ENCODE measurements at places on chromosomes 4 and X.

DNA sequence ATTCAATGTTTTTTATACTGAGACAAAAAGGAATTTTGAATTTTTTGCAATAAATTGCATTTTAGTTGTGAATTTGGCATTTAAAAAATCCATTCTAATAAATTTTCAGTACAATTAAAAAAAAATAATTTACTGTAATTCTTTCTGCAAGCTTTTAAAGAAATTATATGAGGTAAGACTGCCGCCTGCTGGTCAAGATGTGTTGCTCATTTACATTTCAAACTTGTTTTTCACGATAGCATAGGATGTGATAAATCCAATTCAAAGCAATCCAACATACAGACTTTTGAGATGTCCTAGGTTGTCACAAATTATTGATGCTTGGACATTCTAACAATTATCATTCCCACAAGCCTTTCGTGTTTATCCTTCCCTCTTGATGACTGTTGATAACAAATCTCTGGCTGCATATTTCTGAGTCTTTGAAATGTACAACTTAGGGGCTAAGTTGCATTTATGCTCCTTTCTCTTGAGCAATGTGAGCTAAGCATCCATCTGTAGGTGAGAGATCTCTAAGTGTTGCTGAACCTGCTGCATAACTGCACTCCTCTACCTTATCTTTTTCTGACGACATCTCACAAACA lies 21.7 kb upstream of the MFAP3L start:
- peak; percentile 56 for DNase-seq

GRCh38 chr4:73661646-73662119 lies 41.4 kb upstream of the RASSF6 start:
- DNase-seq, result peak; percentile 90

DNA sequence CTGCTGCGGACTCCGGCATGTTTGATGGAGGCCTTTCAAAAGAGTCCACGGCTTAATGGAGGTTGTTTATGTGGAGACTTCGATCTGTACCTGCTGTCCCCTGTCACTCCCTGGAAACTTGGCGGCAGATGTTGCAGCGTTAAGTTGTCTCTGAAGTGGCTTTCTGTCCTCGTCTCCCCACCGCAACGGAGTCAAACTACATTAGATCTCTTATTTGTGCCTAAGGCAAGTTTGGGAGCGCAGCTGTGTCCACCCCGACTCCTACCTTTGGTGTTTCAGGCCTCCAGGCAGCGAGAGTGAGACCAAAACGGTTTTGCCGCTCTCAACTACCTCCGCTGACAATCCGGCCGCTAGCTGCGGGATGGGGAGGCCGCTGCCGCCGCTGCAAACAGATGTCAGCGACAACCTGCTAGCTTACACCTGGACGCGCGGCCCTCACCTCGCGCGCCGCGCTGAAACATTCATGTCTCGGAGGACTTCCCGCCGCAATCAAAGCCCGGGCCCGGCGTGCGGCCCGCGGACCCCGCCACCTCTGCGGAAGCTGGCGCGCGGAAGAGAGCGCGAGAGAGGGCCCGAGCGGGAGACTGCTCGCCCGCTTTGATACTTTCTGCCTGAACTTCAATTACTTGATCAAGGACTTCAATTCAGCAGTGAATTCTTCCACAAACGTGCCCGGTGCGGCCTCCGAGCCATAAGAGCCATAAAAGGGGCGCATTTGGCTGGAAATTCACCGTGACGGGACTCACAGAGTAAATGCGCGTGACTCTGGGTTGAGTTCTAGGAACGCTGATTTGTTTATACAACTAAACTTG lies 108.4 kb downstream of the ANTXR2 start:
- peak; percentile 22 for DNase-seq

GRCh38 chr4:172485007-172485406 lies 671.8 kb downstream of the GALNTL6 start:
- no peak for DNase-seq

DNA sequence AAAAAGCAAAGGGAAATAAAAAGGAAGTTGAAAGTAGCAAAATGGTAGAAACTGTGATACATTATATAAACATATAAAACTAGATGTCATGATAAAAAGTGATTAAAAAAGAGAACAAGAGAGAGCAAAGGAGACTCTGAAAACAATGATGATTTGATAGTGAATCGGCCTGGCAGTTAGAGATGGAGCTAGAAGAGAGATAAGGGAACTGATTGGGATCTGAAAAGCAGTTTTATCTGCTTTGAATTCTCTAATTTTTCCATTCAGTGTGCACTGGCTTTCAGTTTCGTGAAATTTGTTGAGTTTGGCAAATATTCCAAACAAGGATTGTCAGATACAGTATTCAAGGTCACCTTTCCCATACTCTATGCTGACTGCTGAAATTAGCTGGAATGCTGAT lies 21.9 kb upstream of the CCSER1 start:
- no peak for DNase-seq

DNA sequence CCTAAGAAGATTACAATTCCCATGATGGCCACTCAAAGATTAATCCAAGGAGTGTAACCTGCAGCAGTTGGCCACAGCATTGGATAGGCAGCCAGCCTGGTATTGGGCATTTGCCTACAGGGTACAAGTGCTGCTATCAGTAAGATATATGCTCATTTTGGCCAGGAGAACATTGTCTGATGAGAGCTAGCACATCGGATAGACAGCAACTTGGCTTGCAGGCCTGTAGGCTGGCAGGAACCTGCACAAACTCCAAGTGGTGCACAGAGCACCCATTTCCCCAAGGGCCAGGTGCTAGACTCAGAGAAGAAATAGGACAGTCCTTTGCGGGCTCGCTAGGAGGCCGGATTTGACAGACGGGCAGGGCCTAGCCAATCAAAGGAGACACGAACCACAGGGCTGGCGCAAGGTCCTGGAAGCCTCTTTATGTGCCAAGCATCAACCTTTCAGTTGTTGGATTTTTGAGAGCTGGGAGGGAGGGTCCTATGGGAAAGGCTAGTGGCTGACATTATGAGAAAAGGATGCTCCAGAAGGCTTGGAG lies 11.7 kb upstream of the AP1AR start:
- DNase-seq, result no peak

- DNase-seq, result no peak
Observed at GRCh38 chrX:132837126-132837525, 121.3 kb downstream of the HS6ST2 start.

DNA sequence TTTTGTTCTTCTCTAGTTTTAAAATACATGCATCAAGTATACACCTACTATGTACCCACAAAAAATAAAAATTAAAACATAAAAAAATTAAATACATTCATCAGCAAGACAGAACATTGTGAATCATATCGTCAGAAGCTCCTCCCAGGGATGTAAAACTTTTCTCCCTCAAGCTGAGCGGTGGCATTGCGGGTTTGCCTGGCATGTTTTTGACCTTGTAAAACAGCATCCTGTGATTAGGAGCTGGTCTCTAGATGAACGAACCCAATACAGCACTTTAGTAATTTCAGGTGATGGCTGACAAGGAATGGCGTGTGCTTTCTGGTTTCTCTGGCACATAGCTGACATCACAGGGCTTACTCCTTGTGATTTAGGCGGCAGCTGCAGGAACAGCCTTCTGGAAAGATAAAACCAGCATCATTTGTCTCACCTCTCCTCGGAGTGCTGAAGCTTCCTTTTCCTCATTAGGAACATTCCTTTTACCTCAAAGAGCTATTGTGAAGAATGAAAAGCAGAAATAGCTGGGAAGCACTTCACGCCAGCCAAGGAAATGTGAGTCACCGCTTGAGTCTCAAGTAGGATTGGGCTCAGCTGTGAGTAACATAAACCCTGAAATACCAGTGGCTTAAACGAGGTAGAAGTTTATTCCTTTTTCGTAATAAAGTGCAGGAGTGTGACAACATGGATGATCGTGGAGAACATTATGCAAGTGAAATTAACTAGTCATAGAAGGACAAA lies 44.3 kb downstream of the NYX start:
- peak; percentile 90 for DNase-seq

GRCh38 chrX:104854188-104854587 lies 288.2 kb downstream of the IL1RAPL2 start:
- DNase-seq, result no peak

DNA sequence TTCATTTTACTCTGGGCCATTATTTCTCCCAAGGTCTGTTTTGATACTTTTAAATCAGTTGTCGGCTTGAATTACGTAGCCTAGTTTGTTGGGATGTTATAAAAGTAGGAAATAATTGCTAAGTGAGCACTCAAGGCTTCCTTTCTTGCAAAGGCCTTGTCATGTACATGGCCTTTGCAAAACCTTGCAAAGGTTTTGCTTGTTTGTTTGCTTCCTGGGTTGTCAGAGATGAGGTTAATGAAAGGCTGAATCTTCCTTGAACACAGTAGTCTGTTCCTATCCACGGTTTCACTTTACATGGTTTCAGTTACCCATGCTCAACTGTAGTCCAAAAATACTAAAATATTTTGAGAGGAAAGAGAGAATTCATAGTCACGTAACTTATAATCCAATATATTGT lies 113.5 kb downstream of the NAA11 start:
- DNase-seq, result no peak

GRCh38 chrX:139702658-139703057 lies 5.3 kb downstream of the MCF2 start:
- DNase-seq, result no peak

DNA sequence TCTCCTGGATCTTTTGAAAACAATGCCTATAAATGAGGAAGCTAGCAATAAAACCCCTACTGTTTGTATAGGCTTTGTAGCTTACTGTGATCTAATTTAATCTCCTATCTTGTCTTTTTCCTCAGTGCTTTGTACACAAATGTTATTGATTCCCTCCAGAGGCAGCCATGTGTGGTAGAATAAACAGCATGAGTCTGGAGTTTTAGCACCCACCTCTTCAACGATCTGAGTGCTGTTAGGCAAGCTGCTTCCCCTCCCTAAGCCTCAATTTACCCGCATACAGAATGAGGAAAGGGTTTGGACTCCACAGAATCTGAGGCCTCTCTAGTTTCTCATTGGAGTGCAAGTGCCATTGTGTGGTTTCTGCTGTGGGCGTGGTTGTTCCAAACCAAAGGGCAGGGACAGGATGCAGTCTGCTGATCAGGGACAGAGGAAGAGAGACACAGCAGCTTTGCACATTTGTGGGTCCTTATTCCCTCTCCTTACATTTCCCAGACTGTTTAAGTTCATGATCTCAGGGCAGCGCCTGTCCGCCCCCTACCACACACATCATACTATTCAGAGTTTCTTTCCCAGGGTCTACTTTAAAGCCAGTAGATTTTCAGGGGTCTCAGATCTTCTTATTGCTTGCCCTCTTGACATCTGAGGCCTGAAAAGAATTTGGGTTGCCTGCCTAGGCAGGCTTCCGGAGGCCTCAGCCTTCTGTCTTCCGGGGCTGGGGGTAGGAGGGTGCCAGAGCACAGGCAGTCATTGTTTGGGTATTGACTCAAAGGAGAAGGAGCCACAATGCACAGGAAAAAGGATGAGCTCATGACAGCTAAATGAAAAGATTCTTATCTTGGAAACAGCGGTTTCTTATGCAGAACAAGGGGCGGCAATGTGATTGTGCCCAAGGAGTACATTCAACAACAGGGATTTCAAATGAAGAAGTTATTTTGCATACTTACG lies 114.9 kb upstream of the TEX13D start:
- DNase-seq, result no peak

DNA sequence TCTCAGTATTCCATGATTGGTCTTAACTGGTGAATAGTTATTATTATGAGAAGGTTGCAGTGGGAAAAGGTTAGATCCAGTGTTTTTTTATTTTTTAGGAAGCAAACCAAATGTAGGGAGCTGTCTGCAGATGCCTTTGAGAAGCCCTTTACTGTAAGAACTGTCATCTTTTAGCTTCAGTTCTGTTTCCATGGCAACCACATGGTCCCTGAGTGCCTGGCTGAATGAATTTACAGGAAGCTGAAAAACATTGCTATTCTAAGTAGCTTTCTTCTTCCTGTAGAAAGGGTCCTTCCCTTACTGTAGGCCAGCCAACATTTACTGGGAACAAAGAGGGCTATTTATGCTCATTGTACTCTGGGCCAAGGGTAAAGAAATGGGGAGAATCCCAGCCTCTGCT lies 103.3 kb downstream of the DCLK2 start:
- DNase-seq, result no peak

GRCh38 chrX:113514906-113515305 lies 674.3 kb upstream of the AMOT start:
- DNase-seq, result no peak

GRCh38 chrX:119424999-119425398 lies 25.9 kb downstream of the SLC25A43 start:
- no peak for DNase-seq

- DNase-seq, result peak; percentile 72
Observed at GRCh38 chr4:121989715-121990114, 37.9 kb upstream of the TRPC3 start.

DNA sequence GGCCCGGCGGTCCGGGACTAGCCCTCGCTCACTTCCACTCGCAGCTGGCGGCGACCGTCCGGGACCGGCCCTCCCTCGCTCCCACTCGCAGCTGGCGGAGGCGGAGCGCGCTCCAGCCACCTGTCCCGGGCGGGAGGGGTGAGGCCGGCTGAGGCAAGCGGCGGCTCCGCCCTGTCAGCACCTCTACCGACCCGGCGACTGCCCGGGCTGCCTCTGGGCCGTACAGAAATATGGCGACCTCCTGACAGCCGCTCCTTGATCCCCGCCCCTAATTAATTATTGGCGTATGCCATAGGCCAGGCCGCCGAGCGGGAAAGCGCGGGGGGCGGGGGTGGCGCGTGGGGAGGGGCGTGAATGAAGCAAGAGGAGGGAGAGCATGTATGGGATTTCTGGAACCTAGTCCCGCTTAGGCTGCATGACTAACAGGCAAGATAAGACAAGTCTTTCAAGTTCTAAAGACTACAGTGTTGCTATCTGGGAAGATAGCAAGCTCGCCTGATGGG lies at the start of gene MORC4:
TSS of gene MORC4 (minus strand) at position 200 of the 503 bp plus-strand sequence. CDS start 243 bp downstream, outside the sequence.
- peak; percentile 77 for DNase-seq

DNA sequence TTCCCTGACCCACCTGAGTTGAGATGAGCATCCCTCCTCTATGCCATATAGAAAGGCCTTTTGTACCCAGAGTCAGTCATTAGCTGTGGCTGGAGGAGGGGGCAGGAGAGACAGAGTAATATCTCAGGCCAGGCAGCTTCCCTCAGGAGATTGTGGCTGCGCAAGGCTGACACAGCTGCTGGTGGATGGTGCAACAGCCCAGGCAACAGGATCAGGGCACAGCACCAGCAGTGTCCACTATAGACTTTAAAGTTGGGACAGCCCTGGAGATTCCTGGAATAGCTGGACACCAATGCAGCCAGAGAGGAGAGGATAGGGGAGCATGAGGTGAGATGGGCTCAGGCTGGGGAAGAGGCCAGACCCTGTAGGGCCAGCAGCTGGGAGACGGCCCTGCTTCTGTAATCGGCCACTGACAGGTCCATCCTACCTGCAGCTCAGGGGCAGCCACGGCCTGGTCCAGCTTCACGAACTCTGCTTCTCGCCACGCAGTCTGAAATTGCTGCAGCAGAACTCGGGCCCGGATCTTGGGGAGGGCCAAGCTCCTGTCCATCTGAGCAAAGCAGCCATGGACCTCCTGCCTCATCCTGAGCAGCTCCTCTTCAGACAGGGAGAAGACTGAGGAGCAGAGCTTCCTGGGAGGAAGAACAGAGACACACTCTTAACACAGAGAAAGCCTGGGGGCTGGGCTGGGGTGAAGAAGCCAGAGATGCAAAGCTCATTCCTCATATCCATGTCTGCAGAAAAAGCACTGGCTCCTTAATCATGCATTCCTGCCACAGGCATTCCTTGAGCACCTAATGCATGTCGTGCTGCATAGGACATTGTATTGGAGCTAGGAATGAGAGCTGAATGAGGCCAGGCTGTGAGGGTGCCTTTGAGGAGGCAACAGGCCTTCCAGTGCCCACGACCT lies 90.1 kb downstream of the EVC2 start:
- DNase-seq, result no peak

GRCh38 chrX:131812847-131813825 lies 210.0 kb upstream of the STK26 start:
- DNase-seq, result no peak

GRCh38 chr4:81743731-81744435 lies 272.2 kb upstream of the RASGEF1B start:
- no peak for DNase-seq
